ENCODE measurements at places on chromosomes 4 and X.

- no peak for DNase-seq
These were observed 43.5 kb downstream of the LRP2BP start for GRCh38 chr4:185352202-185352601.

- peak; percentile 33 for DNase-seq
These were observed 55.0 kb downstream of the MRPL1 start for GRCh38 chr4:77917601-77918000.

GRCh38 chrX:30931920-30932319 lies 42.9 kb upstream of the TAB3 start:
- DNase-seq: no peak

- DNase-seq: no peak
These were observed 67.4 kb downstream of the SOWAHB start for GRCh38 chr4:76830612-76830963.

DNA sequence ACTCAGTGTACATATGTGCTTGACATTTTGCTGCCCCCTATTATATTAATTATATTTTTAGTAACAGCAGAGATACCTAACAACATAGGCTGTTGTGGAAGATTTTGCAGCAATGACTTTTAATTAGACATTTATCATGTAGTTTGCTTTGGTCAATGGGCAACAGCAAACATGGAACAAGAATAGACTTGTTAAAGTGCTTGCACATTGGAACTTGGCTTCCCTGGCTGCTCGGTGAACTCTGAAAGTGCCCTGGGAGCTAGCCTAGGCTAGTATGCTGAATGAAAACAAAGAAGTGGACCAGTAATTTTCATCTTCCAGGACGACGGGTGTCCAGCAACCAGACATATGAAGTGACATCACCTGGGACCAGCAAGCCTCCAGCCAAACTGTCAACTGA lies 1157.1 kb downstream of the ARAP2 start:
- DNase-seq: no peak

DNA sequence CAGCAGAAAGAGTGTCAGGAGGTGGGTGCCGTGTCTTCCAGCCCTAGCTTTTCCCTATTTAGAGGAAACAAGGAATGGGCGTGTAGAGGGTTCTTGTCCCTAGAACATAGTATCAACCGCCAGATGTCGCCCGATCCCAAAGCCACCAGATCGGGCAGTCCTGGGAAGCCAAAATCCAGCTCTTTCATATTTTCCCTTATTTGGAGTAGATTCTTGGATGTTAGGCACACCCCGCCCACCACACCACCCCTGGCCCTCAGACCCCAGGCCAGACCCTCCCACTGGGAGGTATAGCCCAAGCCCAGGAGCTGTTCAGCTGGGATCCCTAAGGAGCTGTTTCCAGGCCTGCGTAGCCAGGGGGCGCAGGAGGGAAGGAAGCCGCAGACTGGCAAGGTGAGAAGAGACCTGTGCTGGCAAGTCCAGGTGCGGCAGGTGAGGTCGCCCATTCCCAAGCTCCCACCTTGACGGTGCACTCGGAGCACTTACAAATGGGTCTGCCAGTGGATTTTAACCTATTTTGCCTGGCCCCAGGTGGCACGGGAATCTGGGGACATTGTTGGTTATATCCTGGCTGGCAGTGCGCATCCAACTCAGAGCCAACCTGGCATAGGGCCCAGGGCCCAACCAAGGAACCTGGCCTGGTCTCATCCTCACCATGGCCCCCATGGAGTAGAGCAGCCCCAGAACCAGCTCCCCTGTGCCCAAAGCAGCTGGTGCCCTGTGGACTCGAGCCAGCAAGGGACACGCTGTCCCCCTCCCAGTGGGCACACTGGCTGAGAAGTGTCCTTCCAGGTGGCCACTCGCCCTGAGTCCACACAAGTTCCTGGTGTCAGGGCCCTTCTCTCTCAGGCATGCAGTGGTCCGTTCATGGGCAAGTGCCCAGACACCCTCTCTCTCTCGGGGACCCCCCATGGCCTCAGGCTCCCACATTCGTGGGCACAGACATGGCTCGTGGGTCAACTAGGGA lies 811 bp downstream of the FLNA start:
- peak; percentile 72 for DNase-seq

GRCh38 chrX:46015653-46016052 lies 529.6 kb downstream of the ZNF674 start:
- DNase-seq: no peak

GRCh38 chr4:72077346-72077745 lies 45.5 kb downstream of the NPFFR2 start:
- no peak for DNase-seq

- no peak for DNase-seq
These were observed 13.4 kb upstream of the SNX12 start for GRCh38 chrX:71081330-71082123.

DNA sequence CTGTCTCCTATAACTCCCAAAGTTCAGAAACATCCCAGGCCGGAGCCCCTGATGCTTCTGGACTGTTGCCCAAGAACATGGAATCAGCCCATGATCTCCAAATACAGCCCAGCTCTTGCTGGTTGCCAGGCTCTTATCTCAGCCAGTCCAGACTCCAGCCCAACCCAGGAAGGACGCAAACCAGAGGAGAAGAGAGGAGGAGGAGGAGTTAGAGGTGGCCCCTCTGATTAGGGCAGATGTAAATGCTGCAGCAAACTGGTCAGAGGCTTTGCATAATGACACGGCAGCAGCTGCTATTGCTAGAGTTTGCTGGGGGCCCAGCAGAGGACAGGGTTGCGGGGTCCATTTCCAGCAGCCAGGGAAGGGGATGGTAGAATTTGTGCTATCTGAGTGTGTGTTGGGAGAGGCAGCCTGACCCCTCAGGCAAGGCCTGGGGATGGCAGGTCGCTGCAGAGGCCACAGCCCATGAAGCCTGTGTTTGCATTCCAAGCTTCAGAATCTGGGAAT lies 4.2 kb upstream of the OTUD5 start:
- DNase-seq: no peak

- DNase-seq: peak; percentile 5
These were observed 5.3 kb upstream of the SHISA3 start for GRCh38 chr4:42391981-42392380.

- no peak for DNase-seq
These were observed 29.3 kb upstream of the SCOC start for GRCh38 chr4:140344101-140344500.

DNA sequence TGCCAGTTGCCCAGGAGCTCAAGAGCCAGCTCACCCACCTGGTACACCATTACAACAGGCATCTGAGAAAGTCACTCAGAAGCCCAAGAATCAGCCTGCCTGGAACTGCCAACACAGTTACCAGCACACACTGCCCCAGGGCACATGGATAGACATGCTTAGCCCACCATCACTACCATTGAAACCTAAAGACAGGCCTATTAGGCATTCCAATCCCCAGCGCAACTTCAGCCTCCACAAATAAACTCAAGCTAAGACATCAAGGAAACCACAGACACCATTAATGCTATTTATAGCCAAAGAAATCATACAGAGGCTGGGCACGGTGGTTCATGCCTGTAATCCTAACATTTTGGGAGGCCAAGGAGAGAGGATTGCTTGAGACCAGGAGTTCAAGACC lies 42.3 kb downstream of the ATRX start:
- no peak for DNase-seq

DNA sequence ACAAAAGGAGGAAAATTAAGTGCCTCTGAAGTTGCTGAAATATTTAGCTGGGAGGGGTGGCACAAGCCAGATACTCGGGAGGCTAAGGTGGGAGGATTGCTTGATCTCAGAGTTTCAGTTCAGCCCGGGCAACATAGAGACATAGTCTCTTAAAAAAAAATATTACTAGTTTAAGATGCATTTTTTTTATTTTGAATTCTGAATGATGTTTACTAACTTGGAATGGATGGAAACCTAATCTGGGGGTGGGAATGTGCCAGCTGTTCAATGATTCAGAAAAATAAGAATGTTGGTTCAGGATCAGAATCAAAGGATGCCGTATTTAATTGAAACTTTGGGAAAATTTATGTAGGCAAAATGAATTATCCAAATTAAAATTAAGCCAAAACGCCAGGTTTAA lies 167.2 kb upstream of the ANK2 start:
- DNase-seq: no peak

- no peak for DNase-seq
These were observed 81.9 kb downstream of the AFF2 start for GRCh38 chrX:148582353-148582752.

- DNase-seq: no peak
These were observed 357.3 kb upstream of the NDST4 start for GRCh38 chr4:115470763-115471162.

DNA sequence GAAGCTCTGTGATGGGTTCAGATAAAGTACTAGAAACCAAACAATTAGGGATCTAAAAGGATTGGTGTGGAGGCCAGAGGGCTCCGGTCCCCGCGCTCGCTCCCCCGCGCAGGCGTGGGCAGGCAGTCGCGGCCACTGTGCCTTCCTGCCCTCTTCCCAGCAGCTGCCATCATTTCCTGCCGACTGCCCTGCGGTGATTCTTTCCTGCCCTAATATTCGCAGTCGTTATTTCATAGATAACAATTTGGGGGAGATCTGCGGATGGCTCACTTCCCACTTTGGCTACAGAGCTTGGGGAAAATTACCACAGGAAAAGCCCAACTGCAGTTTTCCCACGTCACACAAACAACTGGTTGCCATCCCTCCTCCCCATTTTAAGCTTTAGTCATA lies 2.2 kb downstream of the GRIA2 start:
- DNase-seq: no peak

DNA sequence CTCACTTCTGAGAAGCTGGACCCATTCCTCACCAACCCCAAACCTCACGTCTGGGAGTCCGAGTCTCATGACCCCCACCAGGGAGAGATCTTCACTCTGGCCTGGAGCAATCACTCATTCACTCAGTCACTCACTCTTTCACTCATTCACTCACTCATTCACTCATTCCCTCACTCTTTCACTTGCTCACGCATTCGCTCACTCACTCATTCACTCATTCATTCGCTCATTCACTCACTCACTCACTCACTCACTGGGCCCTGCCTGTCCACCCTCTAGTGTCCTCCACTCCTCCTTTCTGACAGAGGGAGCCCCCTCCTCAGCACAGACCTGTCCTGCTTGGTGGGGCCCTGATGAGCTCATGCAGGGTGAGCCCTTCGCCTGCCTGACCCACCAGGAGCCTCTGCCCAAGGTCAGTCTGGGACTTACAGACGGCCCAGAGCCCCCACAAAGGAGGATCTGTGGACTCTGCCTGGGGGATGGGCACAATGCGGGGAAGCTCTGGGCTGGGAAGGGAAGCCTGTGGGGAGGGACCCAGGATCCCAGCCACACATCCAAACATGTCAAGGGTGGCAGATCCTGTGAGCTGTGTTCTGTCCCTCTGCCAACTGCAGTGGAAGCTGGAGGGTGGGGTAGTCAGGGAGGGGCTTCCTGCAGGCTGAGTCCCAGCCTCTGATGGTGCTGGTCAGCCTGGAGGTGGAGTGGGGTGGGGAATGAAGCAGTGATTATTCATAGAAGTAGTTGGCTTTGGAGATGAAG lies 18.5 kb downstream of the CPZ start:
- DNase-seq: no peak

GRCh38 chr4:182643801-182644682 lies 273.1 kb downstream of the DCTD start:
- DNase-seq: no peak

DNA sequence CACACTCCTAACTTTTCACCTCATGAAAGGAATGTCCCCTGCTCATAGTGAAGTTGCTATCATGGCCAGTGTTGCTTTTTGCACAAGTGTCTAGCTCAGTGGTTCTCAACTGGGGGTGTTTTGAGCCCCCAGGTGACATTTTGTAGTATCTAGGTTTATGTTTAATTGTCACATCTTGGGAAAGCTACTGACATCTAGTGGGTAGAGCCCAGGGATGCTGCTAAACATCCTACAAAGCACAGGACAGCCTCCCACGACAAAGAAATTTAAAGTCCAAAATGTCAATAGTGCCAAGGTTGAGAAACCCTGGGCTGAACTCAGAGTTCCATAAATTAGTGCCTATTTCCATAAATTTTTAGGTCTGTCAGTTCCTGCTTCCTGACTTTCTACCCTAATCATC lies 70.7 kb upstream of the HCCS start:
- DNase-seq: no peak

DNA sequence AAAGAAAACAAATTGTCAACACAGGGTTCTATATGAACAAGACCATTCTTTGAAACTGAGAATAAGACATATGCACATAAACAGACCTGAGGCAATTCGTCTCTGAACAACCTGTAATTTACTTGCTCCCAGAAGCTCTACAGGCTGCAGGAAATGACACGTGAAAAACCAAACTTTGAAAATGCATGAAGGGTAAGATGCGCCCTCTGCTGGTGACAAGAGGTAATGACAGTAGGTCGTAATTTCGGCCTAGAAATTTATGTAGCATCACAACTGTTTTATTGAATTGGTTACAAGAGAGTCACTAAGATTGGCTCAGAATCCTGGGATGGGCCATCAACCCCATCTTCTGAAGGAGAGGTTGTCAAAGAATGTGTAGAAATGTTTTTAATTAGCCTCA lies 276.5 kb downstream of the PPP4R3C start:
- peak; percentile 37 for DNase-seq

DNA sequence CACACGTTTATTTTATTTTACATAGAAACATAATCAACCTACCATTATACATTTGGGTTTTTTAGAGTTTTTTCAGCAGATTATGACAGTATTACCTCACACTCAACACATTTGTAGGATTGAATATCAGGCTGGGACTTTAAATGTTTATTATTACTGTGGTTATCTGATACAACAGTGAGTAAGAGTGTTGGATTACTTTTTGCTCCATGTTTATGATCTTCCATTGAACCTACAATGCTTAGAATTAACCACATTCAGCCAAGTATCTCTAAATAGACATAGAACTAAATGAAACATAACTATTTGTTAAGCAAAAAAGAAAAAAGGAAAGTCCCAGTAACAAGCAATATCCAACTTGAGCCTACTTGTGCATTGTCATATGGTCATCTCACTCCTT lies 607.4 kb upstream of the PITX2 start:
- DNase-seq: no peak

DNA sequence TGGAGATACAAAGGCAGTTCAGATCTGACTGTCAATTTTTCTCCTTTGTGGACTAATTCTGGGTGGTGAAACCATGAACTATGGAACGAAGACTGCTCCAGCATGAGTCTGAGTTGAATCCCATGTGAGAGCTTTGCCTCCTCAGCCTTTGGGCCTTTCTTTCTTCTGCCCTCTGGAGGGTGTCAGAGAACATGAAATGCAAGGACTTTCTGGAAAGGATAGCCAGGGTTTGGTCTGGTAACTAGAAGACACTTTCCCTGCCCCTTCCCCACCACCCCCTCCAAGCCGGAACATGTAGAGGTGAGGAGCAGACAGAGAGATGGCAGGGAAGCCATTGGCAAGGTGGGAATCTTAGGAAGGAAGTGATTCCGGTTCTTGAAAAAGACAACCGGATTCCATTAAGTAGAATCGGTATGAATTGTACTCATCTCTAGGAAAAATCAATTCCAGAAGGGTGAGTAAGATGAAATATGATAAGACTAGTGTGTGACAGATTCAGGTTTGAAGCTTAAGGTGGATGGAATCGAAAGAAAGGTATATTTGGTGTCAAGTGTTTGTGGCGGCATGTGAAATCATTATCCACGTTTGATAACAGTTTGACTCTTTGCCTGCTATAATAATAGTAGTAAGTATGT lies 19.0 kb downstream of the FHL1 start:
- no peak for DNase-seq
